ENCODE measurements at places on chromosomes 7 and 10.

DNA sequence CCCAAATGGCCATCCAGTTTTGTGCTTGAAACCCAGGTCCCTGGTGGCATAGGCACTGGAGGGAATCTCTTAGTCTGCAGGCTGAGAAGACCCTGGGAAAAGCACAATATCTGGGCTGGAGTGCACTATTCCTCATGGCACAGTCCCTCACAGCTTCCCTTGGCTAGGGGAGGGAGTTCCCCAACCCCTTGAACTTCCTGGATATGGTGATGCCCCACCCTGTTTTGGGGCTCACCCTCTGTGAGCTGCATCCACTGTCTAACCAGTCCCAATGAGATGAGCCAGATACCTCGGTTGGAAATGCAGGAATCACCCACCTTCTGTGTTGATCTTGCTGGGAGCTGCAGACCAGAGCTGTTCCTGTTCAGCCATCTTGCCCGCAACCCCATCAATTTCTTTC, 19.8 kb upstream of the NAMPT start:
- DNase-seq: no peak

DNA sequence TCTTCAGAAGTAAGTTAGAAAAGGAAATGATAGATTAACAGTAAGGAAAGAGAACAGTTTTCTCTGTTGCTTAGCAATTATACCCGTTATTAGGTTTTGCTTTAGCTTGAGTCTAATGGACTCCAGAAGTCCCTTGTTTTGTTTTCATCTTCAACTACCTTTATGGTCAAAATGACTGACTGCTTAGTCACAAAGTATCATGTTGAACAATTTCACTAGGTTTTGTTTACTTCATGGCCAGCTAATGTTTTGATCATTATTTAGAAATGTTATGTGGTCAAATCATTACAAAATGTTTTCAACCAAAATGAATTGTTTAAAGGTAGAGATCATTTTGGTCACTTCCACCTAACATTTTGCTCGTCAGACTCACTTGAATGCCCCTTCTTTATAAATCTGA, 1.9 kb downstream of the UBN2 start:
- DNase-seq: no peak

- DNase-seq: no peak
Measured at GRCh38 chr10:97333601-97334369, 744 bp downstream of the FRAT2 start.

DNA sequence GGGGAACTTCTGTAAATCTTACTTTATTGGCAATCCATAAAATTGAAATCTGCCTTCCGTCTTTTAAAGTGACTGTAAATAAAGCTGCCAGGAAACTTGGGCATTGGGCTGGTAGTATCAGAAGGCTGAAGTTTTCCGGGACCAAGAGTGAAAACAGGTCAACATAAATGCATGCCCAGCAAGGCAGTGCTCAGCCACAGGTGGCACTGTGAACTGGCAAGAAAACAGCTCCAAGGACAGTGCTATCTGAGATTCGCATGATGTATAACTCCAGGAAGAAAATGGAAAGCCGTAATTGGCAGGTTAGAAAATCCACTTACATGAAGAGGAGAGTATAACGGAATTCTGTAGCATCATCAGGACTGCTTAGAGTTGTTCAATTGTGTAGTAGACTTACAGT, 1.9 kb upstream of the INSYN2A start:
- no peak for DNase-seq

GRCh38 chr7:41098846-41099245, 604.0 kb downstream of the INHBA start:
- no peak for DNase-seq

- DNase-seq: no peak
Measured at GRCh38 chr7:20085086-20085485, 132.1 kb downstream of the MACC1 start.

DNA sequence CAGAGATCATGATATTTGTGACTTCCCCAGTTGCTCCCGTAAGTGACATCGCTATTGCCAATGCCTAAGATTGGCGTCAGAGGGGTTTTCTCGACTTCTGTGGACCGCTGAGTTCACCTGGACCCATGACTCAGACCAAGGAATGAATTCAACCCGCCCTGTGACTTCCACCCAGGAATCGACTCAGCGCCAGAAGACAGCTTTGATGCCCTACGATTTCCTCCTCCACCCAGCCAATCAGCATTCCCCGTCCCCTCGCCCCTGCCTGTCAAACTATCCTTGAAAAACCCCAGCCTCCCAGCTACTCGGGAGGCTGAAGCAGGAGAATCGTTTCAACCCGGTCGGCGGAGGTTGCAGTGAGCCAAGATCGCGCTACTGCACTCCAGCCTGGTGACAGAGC, 58.3 kb downstream of the MICALL2 start:
- DNase-seq: no peak

DNA sequence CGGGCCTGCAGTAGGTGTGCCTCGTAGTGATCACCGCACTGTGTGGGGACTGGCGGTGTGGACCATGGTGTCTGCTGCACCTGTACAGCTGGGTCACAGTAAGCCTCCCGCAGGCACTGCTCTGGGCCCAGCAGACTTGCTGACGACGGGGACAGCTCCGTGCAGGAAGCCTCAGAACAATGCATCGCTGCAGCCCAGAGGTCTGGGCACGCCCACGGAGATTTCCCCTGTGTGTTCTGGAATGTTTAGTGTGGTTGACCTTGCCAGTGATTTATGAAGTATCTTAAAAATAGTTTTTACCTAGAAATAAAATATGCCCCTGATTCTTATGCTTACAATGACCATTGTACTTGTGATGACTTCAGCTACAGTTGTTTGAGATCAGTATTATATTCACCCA, 59.1 kb upstream of the ZNF32 start:
- DNase-seq: no peak

GRCh38 chr7:71286924-71287323, 155.0 kb downstream of the GALNT17 start:
- DNase-seq: no peak

GRCh38 chr10:115402699-115403098, 309.5 kb downstream of the ATRNL1 start:
- peak; percentile 47 for DNase-seq

DNA sequence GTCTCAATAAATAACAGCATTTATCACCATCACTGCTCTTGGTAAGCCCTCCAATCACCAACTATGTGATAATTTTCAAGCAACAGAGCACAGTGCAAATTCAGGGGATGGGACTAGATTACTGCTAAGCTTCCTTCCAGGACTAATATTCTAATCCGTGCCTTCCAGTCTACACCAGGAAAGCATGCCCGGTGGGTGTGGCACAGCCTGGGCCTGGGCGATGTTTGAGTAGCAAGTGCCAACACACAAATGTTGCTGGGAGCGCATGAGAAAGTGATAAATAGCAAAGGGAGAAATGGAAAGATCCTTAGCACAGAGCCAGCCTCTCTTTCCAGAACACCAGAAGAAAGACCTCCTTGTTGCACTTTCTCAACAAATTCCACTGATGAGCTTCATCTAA, 13.5 kb upstream of the TM9SF3 start:
- no peak for DNase-seq

- no peak for DNase-seq
Measured at GRCh38 chr10:132335189-132336063, 3.4 kb downstream of the LRRC27 start.

DNA sequence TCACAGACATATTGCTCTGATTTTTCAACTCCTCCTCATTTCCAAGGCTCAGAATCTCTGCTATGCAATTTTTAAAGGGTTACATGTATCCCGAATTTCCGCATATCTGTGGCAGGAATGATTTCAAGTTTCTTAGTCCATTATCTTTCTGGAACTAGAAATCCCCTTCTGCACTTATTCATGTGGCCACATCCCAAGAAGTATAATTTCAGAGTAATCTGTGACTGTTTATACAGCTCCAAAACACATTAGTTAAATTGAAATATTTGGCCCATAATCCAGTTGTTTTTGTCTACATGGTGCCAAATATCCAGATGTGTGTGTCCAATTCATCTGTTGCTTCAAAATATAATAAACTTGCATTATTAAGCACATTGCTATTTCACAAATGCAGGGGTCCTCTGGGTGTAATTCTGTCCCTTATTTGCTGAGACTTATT, 271.2 kb downstream of the ARHGAP12 start:
- no peak for DNase-seq

GRCh38 chr7:143900230-143900766, 1.7 kb downstream of the TCAF1 start:
- no peak for DNase-seq

GRCh38 chr7:116912269-116912909, 40.9 kb upstream of the ST7 start:
- DNase-seq: peak; percentile 7

DNA sequence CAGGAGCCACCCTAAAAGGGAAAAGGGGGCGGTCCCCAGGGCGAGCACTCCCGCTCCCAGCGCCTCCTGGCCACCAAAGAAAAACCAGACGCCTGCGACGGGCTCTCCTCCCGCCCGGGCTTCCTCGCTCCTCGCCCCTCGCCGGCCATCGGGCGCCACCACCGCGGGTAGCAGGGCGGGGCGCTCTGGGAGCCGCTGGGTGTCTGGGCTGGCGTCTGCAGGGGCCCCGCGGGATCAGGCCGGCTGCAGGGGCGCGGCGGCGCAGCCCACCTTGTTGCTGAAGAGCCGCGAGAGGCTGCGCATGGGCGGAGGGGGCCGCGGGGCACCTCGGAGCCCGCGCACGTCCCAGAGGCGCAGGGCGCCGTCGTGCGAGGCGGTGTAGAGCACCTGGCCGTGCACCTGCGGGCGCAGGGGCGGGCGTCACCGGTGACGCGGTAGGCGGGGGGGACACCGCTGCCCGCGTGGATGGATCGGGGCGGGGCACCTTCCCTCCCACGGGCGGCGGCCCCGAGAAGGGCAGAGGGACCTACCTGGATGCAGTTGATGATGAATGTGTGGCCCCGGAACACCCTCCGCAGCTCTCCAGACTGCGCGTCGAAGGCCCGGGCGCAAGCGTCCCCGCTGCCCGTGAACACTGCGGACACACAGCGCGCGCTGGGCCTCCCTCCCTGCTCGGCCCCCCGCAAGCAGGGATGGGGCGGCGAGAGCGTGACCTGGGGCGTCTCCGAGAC, 28.3 kb downstream of the WDR86 start:
- DNase-seq: no peak

DNA sequence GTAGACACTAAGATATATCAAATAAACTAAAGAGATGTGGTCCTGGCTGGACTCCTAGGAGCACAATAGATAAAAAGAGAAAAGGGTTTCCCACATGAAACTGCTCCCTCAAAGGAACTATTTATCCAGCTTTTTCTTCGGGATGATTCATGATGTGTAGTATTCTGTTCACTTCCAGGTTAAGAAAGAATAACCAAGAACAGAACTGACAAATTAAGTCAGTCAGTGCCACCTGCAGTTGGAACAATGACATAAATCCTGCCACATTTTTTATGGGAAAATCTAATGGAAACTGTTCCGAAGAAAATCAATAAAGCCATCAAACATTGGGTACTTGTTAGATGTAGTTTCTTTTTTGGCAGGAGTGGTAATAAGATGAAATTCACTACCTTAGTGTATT, 87.1 kb downstream of the POLR1F start:
- no peak for DNase-seq

DNA sequence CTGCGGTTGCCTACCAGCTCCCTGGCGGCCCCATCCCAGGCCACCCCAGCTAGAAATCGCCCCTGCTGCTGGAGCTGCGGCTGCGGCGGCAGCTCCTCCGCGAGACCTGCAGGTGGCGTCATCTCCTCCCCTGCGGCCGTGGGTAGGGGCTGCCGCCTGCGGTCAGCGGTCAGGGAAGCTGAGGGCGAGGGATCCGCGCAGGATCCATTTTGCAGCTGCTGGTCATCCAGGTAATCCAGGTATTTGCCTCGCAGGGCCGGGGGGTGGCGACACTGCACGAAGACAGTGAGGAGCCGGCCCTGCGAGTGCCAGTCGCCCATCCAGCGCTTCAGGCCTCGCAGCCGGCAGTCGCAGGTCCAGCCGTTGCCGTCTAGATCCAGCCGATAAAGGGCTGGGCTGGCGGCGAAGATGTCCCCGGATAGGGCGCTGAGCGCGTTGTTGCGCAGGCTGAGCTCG, 1.5 kb downstream of the TRIL start:
- no peak for DNase-seq

- peak; percentile 6 for DNase-seq
Measured at GRCh38 chr7:112994656-112995055, 92.0 kb downstream of the GPR85 start.

DNA sequence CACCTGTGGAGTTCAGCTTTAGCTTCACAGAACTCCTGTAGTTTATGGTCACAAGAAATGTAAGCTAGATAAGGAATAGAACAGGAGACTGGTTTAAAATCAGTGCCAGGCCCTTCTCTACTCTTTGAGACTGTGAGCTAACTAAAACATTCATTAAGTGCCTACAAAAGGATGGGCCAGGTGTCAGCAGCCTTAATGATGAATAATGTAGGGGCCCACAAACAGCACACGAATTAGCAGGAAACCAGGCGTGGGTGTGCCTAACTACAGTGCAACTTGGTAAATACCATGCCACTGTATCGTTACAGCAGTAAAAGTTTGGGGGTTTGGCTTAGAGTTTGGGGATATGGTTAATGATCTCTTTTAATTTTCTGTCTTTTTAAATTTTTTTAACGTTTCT, 6.1 kb upstream of the ABLIM1 start:
- no peak for DNase-seq

- DNase-seq: no peak
Measured at GRCh38 chr7:83015916-83016315, 146.8 kb downstream of the PCLO start.

Measured in fibroblast of skin of left quadriceps (primary cell).